Activated CD4-positive, alpha-beta memory T cell treated with anti-CD3 and anti-CD28 coated beads, Interleukin-2, amount 10 ng/mL, durations not matched to agents 7 days and 5 days (primary cell): ENCODE measurements at places on chromosomes 2 and 18. TPM values are rescaled to one million over a fixed set of nuclear protein-coding genes. Genes with fewer than 3 reads are reported as not detected.

DNA sequence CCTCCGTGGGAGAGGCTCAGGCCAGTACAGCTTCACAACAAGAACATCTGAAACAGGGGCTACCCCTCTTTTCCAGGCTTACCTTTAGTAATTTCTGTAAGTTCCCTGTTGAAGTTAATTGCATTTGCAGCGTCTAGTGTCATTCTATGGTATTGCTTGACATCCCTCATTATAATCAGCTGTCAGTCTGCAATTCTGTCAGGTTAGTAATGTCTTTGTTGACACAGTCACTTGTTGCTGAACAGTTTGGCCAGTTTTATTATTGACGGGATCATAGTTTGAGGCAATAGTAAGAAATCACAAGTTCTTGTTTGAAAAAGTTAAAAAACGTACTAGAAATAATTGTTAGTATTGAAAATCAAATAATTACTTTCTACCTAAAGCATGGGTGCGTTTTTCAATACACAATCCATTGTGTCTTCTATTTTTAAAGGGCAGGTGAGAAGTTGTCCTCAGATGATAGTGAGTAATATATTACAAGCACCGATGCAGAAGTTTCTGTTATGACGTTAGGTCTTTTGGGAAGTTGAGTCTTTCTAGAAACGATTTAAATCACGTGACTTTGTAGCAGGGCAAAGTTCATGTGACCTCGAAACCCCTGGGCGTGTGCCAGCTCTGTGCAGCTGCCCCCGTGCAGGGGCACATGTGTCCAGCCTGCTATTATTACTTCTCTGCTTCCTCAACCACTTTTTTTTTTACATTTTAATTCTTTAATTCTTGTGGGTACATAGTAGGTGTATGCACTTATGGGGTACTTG, 49.5 kb upstream of the MBP start:
- no peak for DNase-seq
- H3K27me3 ChIP-seq: no peaks in the 10 kb centered on the region
- H3K27ac ChIP-seq: no peak overlapping the region
- no peaks in the 10 kb centered on the region for H3K4me1 ChIP-seq

GRCh38 chr2:226583715-226584114, 215.9 kb downstream of the IRS1 start:
- peaks cover 22% of the 10 kb centered on the region for H3K27me3 ChIP-seq
- no peak overlapping the region for H3K4me3 ChIP-seq
- no peak overlapping the region for H3K27ac ChIP-seq

DNA sequence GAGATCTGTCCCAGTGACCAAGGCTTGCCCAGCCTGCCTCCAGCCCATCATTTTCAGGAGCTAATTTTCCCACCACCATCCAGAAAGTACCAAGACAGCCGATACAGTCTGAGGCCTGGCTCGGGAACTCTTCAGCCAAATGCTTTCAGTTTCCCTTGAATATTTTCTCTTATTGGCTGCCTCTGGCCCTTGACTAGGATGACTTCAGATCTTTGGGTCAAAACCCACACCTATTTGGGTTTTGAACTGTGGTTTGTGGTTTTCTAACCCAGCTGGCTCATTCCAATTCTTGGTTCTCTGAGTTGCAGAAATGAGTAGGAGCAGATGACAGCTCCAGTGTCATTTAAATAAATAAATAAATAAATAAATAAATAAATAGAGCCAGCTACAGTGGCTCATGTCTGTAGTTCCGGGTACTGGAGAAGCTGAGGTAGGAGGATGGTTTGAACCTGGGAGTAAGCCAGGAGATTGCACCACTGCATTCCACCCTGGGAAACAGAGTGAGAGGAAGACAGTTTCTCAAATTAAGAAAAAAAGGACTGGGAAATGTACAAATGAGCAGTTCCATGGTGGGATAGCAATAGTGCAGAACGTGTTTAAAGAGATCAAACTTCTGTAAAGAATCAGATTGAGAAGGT, 465.0 kb upstream of the SOX11 start:
- H3K27me3 ChIP-seq: no peaks in the 10 kb centered on the region
- DNase-seq: no peak
- H3K36me3 ChIP-seq: no peaks in the 10 kb centered on the region

- no peaks in the 10 kb centered on the region for H3K4me1 ChIP-seq
- no peak overlapping the region for H3K4me3 ChIP-seq
- no peaks in the 10 kb centered on the region for H3K36me3 ChIP-seq
Observed at GRCh38 chr2:83006961-83007360, 1452.1 kb downstream of the SUCLG1 start.

LTBP1 gene
- 0.33 TPM for total RNA-seq
